DMS 273 treated with DMSO at 0.1 percent for 48 hours (cell line): ENCODE measurements at places on chromosomes 3 and 15.

DNA sequence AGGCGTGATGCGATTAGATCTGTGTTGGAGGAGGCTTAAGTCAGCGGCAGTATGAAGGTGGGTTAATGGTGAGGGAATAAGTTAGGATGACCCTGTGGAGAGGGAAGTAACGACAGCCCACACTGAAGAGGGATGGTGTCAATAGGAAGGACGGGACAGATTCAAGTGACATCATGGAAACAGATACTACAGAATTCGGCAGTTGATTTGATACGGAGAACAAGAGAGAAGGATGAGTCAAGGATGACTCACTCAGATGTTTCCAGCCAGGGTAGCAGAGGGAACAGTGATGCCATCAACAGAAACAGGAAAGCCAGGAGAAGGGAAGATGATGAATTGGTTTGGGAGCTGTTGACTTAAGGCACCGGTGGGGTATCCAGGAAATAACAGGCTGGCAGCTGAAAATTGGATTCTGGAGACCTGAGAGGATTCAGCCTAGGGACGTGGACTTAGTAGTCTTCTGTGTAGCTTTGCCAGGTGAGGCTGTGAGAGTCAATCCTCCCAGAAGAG lies 38.0 kb downstream of the SHC4 start:
- DNase-seq: no peak

DNA sequence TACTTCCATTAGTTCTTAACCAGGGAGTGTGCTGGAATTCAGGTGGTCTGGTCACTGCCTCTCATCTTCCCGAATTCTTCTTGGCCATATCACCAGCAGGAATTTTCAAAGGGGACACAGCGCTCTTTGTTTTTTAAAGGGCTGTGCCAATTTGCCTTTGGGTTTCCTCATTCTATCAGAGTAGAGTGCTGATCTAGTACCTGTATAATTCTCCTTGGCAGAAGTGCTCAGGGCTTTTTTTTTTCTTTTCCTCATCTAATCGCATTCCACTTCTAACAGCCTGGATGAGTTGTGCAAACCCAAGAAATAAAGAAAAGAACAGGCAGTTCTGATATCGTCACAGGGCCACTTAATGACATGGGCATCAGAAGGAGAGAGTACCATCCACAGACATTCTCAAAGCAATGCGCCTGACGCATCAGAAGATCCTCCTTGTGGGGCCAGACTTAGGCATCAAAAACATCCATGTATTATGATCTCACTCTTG lies 121.0 kb downstream of the ASB7 start:
- no peak for DNase-seq

DNA sequence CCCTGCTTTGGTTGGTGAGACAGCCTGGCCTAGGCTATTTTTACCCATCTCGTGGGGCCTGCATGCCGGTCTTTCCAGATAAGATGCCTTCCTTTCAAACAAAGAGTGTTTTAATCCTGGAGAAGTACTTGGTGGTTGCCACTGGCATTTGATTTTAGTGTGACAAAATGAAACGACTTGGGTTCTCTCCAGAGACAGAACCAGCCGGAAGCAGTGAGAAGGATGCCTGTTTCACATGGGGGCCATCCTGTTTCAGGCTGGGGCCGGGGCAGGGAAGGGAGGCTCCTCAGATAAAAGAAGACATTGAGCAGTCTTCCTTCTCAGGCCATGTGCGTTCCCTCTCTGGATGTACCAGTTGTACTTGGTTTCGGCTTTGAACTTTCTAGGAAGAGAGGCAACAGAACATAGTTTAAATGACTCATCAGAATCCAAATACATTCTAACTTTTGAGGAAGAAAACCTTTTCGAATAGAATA lies 74.9 kb downstream of the TOP2B start:
- DNase-seq: no peak

- DNase-seq: no peak
Observed at GRCh38 chr3:136778865-136779264, 26.7 kb upstream of the STAG1 start.

- DNase-seq: no peak
Observed at GRCh38 chr3:54122324-54123002, at the start of gene CACNA2D3. TSS of gene CACNA2D3 (plus strand) at chr3:54122552.

DNA sequence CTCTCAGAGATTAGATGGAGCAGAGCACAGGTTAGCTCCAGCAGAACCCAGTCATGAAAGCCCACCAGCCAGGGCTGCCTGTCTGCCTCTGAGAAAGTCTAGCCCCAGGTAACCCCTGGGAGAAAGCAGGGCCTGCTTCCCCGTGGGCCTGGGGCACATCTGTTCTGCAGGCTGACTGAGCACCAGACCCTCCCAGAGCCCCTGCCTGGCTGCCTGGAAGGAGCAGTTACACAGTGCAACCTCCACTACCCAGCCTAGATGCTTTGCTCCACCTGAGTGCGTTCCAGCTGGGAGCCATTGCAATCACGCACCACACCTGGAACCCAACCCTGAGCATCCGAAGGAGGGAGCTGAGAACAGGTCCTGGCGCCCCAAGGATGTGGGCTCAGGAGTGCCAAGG lies 24.7 kb upstream of the OR5K4 start:
- DNase-seq: no peak

- DNase-seq: peak; percentile 7
Observed at GRCh38 chr3:109910772-109911171, 573.4 kb upstream of the DPPA4 start.

DNA sequence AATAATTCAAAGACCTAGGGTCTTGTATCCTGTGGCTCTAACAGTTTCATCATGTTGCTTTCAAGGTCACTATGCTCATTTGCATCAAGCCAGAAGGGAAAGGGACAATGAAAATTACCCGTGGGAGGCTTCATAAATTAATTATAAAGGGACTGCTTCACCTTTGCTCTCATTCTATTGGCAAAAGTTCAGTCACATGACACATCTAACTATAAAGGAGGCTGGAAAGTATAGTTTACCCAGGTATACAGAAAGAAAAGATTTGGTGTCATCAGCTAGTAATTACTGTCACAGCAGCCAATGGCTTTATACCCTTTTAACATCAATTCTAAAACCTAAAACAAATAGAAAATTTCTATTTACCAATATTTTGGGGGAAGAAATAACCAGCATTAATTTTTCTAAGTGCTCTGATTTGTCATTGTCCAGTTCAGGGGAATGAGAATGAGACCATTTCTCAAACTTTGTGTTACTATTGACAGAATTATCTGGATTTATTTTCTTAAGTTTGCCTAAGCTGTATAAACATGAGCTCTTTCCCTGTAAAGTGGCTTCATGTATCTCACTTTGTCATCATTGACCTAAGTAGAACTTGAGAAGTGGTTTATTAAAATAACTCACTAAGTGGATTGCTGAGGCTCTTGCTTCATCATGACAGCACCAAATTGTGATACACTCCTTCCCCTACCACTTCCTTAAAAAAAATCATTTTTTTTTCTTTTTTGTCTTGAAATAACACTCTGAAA lies 257.7 kb upstream of the PEX5L start:
- no peak for DNase-seq

GRCh38 chr15:51403072-51403878 lies 61.8 kb downstream of the GLDN start:
- no peak for DNase-seq

- no peak for DNase-seq
Observed at GRCh38 chr3:54243056-54243931, 120.9 kb downstream of the CACNA2D3 start.

- DNase-seq: no peak
Observed at GRCh38 chr3:69491975-69492374, 106.1 kb upstream of the FRMD4B start.

DNA sequence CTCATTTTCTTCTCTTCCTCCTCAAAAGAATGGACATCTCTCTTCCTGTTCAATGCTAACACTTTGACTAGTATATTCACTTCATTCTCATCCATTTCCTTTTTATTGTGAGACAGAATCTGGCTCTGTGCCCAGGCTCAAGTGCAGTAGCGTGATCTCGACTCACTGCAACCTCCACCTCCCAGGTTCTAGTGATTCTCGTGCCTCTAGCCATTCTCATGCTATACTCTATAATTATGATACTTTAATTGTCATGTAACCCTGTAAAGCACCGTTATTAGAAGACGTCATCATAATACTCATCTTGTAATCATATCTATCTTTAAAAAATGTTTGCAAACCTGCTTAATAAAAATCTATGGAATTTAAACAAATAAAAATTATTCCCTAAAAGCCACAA lies 107.0 kb downstream of the SHOX2 start:
- DNase-seq: no peak

- no peak for DNase-seq
Observed at GRCh38 chr15:35741881-35742280, 195.9 kb upstream of the DPH6 start.

GRCh38 chr15:77370580-77370979 lies 49.3 kb downstream of the PEAK1 start:
- no peak for DNase-seq

DNA sequence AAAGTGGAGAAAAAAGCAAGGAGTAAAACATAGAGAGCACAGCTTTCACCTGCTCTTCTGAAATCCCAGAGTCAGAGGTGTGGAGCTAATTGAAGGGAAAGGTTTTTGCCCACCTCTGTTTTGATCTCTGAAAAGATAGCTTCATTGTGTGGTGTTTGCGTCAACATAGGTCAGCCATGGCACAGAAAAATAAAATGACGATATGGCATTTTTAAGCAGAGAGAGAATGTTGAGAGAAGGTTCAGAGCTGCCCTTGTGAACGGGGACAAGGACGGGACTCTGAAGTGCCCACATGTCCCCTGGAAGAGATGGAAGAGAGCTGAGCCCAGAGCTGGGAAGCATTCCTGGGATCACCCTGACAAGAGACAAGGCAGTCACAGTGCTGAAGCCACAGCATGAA lies 249.4 kb upstream of the PLSCR5 start:
- no peak for DNase-seq

GRCh38 chr15:51768018-51768417 lies 16.6 kb downstream of the TMOD2 start:
- DNase-seq: no peak

- DNase-seq: peak; percentile 29
Observed at GRCh38 chr3:170410428-170411029, 8.1 kb upstream of the CLDN11 start.

GRCh38 chr3:153061938-153062528 lies 100.0 kb upstream of the RAP2B start:
- DNase-seq: no peak

GRCh38 chr15:66959875-66960274 lies 105.5 kb upstream of the SMAD3 start:
- no peak for DNase-seq

DNA sequence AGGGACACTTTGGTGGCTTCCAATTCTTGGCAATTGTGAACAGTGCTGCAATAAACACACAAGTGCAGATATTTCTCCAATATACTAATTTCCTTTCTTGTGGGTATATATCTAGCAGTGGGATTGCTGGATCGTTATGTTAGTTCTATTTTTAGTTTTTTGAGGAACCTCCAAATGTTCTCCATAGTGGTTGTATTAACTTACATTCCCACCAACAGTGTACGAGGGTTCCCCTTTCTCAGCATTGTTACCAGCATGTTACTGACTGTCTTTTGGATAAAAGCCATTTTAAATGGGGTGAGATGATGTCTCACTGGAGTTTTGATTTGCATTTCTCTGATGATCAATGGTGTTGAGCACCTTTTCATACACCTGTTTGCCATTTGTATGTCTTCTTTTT lies 92.8 kb downstream of the DAPK2 start:
- no peak for DNase-seq

- no peak for DNase-seq
Observed at GRCh38 chr3:10774825-10775224, 41.2 kb upstream of the SLC6A11 start.

GRCh38 chr3:113165841-113166240 lies 45.5 kb upstream of the BOC start:
- no peak for DNase-seq

- no peak for DNase-seq
Observed at GRCh38 chr15:58521293-58521991, 89.7 kb downstream of the LIPC start.

- no peak for DNase-seq
Observed at GRCh38 chr3:25820366-25820765, 30.5 kb downstream of the OXSM start.

DNA sequence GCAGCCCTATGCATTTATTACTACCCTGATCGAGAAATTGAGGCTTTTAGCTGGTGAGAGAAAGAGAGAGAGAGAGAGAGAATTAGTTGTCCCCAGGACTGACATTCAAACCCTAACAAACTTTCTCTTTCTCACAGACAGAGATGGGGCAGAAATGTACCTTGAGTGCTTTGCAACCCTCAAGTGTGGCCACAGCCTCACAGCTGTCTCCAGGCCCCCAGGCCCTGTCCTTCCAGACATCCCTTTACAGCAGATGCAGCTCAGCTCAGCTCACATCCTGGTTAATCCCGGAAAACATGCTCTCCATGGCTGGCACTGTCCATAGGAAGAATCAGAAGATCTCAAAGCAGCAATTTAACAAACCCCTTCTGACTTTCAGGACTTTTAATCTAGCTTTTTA lies 67.6 kb downstream of the DCLK3 start:
- no peak for DNase-seq

GRCh38 chr15:62071711-62072308 lies 5.0 kb downstream of the C2CD4A start:
- peak; percentile 4 for DNase-seq

DNA sequence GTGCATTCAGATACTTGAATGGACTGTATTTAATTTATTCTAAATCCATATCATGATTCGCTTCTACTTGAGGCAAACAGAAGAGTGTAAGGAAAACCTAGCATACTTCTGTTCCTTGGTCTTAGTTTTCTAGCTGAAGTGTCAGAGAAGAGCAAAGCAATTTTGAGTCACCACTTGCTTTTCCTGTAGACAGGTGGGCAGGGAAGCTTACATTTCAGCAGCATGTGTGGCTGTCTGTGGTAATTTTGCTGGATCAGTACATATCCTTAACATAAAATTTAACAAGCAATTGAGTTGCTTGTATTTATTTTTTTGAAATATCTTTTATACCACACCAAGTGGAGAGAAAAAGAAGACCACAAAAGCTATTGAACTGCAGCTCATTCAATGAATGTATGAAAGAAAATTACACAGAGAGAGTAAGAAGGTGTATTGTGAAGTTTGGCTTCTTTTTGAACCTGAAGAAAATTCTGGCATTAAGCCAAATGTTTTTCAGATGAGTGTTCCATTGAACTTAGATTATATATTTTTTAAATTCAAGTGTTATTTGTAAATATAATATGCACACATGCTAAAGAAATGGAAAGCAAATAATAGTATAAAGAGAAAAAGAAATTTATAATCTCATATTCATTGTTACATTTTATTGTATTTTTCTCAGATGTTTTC lies 747.6 kb downstream of the NAALADL2 start:
- DNase-seq: peak; percentile 29
